ENCODE measurements at places on chromosomes 13 and 19. TPM values are rescaled to one million over a fixed set of nuclear protein-coding genes. Genes with fewer than 3 reads are reported as not detected.

ANGPTL8 gene
- total RNA-seq: not detected

DNA sequence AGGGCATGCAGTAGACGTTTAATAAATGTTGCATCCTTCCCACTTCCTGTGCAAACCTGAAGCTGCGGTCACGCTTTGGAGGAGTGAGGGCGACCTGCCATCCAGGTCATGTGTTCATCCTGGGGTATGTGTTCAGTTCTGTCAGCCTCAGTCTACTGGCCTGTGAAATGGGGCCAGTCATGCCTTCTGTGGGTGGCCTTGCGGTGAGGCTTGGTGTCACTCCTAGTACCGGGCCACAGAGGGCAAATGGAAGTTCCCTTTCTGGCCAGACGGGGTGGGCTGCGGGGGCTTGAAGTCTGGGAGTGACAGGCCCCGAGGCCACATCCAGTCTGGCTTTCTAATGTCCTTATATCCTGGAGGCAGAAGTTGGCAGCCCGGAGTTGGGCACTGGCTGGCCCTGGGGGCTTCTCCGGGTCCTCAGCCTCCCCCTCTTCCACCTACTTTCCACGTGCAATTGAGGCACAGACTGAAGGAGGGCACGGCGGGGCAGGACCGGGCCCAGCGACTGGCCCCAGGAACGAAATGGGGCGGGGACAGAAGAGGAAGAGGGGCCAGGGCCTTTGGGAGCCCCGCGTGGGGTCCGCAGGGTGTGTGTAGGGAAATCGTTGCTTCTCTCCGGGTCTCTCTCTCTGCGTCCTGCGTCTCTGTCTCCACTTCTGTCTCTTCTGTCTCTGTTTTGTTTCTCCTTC lies 11.1 kb downstream of the PDE4A start:
- H3K36me3 ChIP-seq: no peaks in the 10 kb centered on the region
- peak; percentile 32 for DNase-seq
- peak overlapping the region; percentile 86 for H3K4me3 ChIP-seq
- peaks cover 45% of the 10 kb centered on the region for H3K4me1 ChIP-seq
- peak overlapping the region; percentile 87 for H3K27ac ChIP-seq

DNA sequence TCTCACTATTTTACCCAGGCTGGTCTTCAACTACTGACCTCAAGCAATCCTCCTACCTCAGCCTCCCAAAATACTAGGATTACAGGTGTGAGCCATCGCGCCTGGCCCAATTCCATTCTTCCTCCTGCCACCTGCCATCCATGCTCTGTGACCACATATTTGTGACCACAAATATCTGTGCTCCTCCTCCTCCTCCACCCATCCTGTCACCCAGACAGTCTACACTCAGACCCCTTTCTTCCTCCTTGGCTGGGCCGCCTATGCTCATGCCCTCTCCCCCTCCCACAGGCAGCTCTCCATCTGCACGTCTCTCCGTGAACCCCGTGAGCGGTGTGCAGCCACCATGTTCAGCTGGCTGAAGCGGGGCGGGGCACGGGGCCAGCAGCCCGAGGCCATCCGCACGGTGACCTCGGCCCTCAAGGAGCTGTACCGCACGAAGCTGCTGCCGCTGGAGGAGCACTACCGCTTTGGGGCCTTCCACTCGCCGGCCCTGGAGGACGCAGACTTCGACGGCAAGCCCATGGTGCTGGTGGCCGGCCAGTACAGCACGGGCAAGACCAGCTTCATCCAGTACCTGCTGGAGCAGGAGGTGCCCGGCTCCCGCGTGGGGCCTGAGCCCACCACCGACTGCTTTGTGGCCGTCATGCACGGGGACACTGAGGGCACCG lies 3.2 kb downstream of the EHD2 start:
- peak overlapping the region; percentile 93 for H3K27ac ChIP-seq
- H3K4me3 ChIP-seq: peak overlapping the region; percentile 76
- H3K27me3 ChIP-seq: peaks cover 24% of the 10 kb centered on the region

GRCh38 chr19:19098703-19099632 lies 35.2 kb downstream of the SLC25A42 start:
- no peak overlapping the region for H3K27ac ChIP-seq
- no peaks in the 10 kb centered on the region for H3K27me3 ChIP-seq
- H3K4me1 ChIP-seq: no peaks in the 10 kb centered on the region
- no peak overlapping the region for H3K4me3 ChIP-seq
